ENCODE measurements at places on chromosomes 16 and 17.

- DNase-seq: no peak
Measured at GRCh38 chr17:45346216-45347015, 29.6 kb upstream of the MAP3K14 start.

DNA sequence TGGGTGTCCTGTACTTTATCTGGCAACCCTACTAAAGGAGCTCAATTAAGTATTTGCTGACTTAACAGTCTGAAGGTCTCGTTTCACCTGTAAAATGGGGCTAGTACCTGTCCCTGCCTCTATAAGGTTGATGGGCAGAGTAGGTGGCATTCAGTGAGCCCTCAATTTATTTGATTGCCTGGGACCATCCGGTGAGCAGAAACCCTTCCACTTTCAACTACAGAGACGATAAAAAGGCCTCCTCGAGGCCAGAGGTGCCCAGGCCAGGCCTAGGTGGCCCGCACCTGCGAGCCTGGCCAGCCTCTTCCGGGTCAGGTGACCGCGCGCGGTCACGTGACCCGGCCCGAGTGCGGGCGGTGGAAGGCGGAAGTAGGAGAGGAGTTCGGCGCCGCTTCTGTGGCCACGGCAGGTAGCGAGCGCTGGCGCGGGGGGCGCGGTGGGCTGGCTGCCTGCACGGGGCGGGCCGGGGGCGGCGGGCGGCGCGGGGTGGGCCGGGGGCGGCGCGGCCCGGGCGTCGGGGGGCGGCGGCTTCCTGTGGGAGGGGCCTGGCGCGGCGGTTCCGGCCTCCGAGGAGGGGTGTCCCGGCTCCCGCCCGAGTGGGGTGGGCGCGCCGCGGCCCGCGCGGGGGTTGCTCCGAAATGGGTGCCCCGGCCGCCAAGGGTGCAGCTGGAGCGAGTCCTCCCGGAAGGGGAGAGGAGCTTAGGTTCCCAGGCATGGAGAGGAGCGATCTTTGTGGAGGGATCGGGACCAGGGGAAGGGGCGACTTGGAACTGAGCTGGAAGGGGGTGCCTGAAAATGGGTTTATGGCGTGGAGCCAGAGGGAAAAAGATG is at the start of gene WWP2:
WWP2 (plus strand) TSS at position 350 of the 831 bp plus-strand sequence. CDS start 24,679 bp downstream, outside the sequence.
- DNase-seq: peak; percentile 79

- no peak for DNase-seq
Measured at GRCh38 chr17:292016-292415, 60.6 kb downstream of the RPH3AL start.

DNA sequence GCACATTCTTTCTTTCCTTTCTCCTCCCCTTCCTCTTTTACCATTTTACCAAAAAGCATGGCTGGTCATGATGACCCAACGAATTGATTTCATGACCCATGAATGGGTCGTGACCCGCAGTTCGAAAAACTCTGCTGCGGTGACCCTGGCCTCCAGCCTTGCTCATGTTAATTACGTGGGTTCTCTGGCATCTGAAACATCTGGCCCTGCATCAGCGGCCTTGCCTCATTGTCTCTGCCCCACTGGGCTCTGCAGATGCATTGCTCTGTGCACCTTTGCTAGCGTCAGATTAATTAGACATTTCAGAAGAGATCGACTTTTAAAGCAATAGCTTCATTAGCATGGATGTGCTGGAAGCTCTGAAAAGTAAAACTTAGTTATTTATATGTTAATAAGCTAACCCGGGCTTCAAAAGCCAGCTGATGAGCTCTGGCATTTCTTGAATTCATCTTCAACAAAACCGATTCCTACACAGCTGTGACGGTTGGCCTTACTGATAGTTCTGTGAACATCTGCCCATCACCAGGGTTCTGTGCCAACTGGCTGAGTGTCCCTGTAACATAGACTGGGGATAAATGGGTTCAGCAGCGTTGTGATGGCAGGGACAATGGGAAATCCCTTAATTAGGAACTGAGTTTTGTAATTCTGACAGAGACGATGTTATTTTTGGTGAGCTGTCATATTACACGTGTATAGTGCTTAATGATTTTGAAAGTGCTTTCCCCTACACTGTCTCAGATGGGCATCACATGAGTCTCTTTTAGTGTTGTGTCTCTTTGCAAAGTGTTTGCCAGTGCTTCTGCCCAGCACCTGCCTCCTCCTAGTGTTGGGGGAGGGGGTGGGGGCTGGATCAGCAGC is 225.9 kb upstream of the EEF2KMT start:
- no peak for DNase-seq

GRCh38 chr17:35051183-35051578 is 12.3 kb downstream of the RFFL start:
- no peak for DNase-seq

DNA sequence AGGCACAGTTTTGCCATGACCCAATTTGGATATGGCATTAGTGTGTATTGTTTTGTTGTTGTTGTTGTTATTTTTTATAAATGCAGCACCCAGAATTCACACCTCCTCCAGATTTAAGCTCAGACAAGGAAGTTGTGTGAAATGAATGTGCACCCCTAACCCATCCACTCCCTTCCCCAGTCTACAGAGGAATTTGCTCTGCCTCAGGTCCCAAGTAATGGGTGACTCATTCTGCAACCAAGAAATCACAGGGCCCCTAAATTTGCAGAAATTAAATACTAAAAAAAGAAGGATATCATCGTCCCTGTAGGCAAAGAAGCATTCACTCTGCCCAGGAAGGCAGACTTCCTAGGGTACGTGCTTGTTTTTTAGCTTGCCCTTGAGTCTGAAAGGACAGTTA is 62.3 kb downstream of the CLEC16A start:
- no peak for DNase-seq

Data from activated naive CD4-positive, alpha-beta T cell treated with Interleukin-2 at 50 U/mL for 16 hours (primary cell).